A549 treated with DMSO at 1 μM for 4 hours (cell line): ENCODE measurements at places on chromosomes 7 and 10. TPM values are rescaled to one million over a fixed set of nuclear protein-coding genes. Genes with fewer than 3 reads are reported as not detected.

Gene ANKRD61
- 0.50 to 0.99 TPM (median 0.78 TPM) in 5 replicates for total RNA-seq

Gene TMEM196
- not detected in 5 replicates for total RNA-seq

Gene CUEDC2
- total RNA-seq: 61.4 to 65.1 TPM (median 63.5 TPM) in 5 replicates

Gene PILRA
- total RNA-seq: 3.4 to 5.8 TPM (median 5.2 TPM) in 5 replicates

Gene OR6V1
- total RNA-seq: not detected in 5 replicates

Gene ABCB1
- 0.05 to 0.50 TPM (median 0.13 TPM) in 4 of 5 replicates, not detected in the other for total RNA-seq

Gene OR2A5
- total RNA-seq: not detected in 5 replicates

Gene GBX1
- total RNA-seq: 0.18 TPM in 1 of 5 replicates, not detected in the others

Gene FAM180A
- 0.05 to 0.31 TPM (median 0.08 TPM) in 3 of 5 replicates, not detected in the others for total RNA-seq

Gene GPR26
- total RNA-seq: not detected in 5 replicates

Gene TACC2
- 90.6 to 96.2 TPM (median 91.1 TPM) in 5 replicates for total RNA-seq

Gene CPA2
- 0.11 to 0.44 TPM in 2 of 5 replicates, not detected in the others for total RNA-seq
